Activated naive CD4-positive, alpha-beta T cell treated with anti-CD3 and anti-CD28 coated beads for 36 hours (primary cell): ENCODE measurements at places on chromosomes 13 and 19.

DNA sequence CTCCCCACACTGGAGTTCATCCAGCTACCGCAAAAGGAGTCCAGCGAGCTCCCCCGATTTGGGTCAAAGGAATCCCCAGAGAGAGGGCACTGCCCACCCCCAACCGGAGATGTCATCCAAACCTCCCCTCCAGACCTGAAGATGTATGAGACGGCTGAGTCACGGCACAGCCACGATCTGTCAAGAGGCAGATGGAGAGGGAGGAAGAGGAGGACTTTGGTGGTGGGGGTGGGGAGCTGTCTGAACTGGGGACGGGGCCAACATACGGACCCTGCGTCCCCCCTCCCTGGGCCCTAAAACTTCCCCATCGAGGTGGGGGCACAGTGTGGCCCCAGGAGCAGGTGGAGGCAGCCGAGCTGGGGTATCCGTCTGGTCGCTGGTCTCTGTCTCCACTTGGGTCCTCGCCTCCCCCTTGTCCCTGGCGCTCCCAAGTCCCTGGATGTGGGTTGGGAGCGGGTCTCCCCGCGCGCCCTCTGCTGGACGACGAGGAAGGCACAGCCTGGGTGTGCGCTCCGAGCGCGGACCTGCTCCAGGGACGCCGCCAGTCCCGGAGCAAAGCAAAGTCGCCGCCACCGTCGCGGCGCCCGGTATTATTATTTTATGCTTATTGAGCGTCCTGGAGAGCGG is 3.8 kb downstream of the PDE4A start:
- peak; percentile 81 for DNase-seq

DNA sequence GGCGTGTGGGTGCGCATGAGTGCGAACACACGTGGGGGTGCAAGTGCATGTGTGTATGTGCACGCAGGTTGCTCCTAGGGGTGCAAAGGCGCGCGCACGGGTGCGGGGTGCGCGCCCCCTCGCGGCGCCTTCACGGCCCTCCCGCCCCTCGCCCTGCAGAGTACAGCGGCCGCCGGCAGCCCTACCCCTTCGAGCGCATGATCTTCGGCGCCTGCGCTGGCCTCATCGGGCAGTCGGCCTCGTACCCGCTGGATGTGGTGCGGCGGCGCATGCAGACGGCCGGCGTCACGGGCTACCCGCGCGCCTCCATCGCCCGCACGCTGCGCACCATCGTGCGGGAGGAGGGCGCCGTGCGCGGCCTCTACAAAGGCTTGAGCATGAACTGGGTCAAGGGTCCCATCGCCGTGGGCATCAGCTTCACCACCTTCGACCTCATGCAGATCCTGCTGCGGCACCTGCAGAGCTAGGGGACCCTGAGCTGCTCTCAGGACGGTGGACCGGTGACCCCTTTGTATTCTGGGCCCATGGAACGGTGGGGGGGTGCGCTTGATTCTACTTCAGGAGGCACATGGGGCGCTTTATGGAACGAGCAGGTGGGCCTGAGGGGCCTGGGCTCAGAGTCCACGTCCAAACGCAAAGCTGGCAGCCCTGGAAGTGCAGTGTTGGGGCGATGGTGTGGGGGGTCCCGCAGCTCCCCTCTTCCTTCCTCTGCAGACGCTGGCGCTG is 27.7 kb downstream of the TMEM161A start:
- DNase-seq, result peak; percentile 18

- DNase-seq, result no peak
Measured at GRCh38 chr19:12092956-12093355, 28.4 kb downstream of the ZNF844 start.

DNA sequence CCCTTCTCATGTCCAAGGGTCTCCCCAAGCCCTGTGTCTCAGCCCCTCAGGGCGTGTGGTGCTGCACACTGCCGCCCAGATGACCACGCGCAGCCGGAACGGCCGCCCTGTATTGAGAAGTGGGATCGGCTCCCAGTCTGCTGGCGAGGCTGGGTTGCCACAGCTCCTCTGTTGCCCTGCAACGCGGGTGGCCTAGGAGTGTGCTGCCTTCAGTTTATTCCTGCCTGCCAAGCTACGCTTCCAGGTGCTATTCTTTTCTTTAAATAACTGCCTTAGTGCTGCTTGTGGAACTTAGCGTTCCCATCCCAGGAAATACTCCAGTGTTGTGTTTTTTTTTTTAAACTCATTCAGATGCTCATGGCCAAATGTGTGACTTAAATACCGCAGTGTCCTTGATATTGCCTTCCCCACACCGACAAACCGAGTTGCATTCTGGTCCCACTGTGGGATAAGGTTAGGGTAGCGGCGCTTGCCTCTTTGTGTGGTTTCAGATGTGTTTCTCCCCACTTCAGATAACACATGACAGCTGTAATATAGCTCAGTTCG is 16.6 kb downstream of the ACTN4 start:
- DNase-seq, result no peak

DNA sequence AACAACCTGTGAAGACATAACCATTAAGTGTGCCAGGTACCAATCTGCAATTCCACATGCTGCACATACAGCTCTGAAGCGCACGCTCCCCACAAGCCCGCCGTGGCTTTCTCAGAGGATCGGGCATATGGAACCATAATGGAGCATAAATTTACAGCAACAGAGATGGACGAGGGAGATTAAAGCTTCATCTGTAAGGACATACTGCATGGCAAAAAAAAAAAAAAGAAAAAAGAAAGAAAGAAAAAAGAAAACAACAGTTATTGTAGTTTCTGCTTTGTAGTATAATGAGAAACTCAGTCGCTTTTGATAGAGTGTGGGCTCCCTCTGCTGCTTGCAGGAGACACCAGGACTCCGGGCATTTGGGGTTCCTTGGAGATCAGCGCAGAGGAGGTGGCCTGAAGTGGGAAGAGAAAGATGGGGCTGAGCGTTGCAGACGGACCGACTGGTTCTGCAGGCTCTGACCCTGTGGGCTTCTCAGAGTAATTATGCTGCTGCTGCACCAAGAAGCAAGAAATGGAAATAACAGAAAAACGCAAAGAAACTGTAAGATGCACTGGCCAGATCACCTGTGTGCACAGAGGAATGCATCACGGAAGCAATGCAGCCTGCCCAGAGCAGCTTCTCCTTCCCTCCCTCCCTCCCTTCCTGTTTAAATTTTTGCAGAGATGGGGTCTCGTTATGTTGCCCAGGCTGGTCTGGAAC is 10.8 kb upstream of the PDCD5 start:
- peak; percentile 76 for DNase-seq

- no peak for DNase-seq
Measured at GRCh38 chr19:5228490-5228889, 112.1 kb downstream of the PTPRS start.

DNA sequence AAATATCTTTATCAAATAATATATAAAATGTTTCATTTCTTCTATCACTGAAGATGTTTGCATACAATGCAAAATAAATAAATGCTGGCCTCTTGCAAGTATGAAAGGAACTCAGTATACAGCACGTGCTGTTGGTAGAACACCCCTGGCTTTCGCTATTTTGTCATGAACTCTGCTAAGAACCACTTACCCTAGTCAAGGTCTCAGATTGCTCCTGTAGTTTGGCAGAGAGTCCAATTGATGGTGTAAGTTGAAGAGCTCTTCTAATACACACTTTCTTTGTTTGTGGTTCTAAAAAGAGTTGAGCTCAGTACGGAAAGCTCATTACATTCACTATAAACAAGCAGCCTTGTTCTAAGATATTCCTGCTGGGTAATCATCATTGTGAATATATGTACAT is 1258.9 kb downstream of the EFNB2 start:
- no peak for DNase-seq

GRCh38 chr13:31521435-31521834 is 217.9 kb upstream of the RXFP2 start:
- no peak for DNase-seq

- no peak for DNase-seq
Measured at GRCh38 chr19:54201172-54201701, 579 bp downstream of the RPS9 start.

- no peak for DNase-seq
Measured at GRCh38 chr13:23656637-23657371, 86.6 kb downstream of the TNFRSF19 start.

- peak; percentile 79 for DNase-seq
Measured at GRCh38 chr19:4267101-4267900, 11.8 kb upstream of the SHD start.

DNA sequence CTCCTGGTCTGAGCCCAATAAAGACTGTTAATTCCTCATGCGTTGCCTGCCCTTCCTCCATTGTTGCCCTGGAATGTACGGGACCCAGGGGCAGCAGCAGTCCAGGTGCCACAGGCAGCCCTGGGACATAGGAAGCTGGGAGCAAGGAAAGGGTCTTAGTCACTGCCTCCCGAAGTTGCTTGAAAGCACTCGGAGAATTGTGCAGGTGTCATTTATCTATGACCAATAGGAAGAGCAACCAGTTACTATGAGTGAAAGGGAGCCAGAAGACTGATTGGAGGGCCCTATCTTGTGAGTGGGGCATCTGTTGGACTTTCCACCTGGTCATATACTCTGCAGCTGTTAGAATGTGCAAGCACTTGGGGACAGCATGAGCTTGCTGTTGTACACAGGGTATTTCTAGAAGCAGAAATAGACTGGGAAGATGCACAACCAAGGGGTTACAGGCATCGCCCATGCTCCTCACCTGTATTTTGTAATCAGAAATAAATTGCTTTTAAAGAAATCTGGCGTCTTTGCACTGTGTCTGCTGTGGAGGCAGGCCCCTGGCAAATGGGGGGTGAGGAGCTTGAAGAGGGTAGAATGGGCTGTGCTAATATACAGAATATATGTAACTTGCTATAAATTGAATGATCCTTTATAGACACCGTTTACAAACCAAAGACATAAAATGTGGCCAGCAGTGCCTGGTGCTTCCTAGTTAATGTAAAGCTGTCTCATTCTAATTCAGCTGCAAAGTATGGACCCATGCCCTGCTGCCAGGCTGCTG is 4.2 kb upstream of the RPS11 start:
- DNase-seq, result no peak

GRCh38 chr13:110471833-110472162 is 89.7 kb downstream of the RAB20 start:
- DNase-seq, result no peak

- DNase-seq, result no peak
Measured at GRCh38 chr19:28217022-28217421, 995.9 kb downstream of the UQCRFS1 start.

- DNase-seq, result peak; percentile 53
Measured at GRCh38 chr13:35157143-35157755, 215.2 kb downstream of the NBEA start.

DNA sequence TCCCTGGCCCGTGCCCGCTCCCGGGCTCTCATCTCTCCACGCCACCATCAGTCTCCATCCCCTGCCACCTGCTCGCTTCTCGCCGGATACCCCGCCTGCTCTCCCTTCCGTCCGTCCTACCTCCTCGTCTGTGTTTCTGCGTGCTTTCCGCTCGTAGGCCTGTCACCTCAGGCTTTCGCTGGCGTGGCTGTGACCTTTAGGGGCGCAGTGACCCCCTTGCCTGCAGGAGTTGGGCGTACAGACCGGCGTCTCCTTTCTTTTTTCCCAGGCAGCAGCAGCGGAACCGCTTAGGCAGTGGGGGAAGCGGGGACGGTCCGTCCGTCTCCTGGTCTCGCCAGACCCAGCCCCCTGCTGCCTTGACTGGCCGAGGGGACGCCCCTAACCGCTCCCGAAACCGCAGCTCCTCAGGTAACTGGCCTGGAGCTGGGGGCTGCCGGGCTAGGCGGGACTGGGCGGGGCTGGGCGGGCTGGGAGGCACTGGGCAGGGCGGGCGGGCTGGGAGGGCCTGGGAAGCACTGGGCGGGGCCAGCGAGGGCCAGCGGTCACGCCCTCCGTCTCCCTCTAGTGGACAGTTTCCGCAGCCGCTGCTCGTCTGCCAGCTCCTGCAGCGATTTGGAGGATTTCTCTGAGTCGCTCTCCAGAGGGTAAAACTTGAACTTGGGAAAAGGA is 6.3 kb downstream of the PGLYRP1 start:
- peak; percentile 86 for DNase-seq

- DNase-seq, result peak; percentile 92
Measured at GRCh38 chr13:50125554-50126262, 110.5 kb downstream of the KCNRG start.

DNA sequence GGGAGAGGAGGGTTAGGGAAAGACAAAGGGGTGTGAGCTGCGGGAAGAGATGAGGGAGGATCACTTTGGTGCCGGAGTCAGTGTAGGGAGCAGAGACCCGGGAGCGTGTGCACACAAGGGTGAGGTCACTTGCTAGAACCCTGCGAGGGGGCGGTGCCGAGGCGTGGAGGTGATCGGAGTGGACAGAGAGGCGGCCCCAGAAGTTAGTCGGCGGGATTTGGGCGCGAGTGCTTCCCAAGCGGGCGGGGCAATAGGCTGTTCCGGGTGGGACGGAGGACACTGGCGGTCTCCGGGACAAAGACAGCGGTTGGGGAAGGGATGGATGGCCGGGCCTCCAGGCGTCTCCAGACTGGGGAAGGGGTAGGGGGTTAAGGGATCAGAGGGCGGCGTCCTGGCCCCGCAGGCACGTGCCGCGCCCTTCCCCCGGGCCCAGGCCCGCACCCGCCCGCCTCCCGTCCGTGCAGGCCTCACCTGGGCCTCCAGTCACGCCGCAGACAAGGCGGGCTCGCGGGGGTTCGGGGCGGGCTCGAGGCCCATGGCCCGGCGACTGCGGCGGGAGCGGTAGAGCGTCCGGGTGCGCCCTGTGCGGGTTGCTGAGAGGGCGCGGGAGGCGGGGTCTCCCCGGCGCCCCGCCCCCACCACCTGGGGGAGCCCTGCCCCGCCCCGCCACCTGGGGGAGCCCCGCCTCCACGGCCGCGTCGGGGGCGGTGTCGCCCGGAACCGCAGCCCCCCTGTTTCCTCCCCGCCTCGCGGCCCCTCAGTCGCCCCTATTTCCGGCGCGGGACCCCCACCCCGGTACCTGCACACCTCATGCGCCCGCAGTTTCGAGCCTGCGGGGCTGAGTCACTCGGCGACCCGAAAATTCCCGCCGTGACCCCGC is at the start of gene LPAR2:
LPAR2 (minus strand) TSS at position 600 of the 880 bp plus-strand sequence. CDS start 945 bp downstream, outside the sequence.
- DNase-seq, result peak; percentile 65

- peak; percentile 37 for DNase-seq
Measured at GRCh38 chr19:40365613-40366401, 17.3 kb downstream of the PLD3 start.

- DNase-seq, result no peak
Measured at GRCh38 chr19:27657271-27658051, 1555.5 kb downstream of the UQCRFS1 start.

DNA sequence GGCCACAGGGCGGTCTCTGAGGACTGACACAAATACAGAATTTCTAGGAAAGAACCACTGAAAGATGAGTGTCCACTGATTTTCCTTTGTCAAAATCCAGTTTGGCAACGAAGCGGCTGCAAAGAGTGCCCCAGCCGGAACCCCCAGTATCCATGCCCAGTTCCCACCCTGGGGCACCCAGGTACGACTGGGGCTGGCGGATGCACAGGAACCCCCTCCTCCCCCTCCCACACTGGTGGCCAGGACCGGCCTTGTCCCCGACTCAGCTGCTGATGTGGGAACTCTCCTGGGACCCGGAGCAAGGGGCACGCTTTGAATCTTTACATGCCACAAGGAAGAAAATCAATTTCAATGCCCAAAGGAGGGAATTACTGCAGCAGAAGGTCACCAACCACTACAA is 220.8 kb upstream of the ZNF507 start:
- DNase-seq, result no peak

GRCh38 chr19:17503240-17503639 is 8.2 kb upstream of the PGLS start:
- DNase-seq, result no peak

- DNase-seq, result no peak
Measured at GRCh38 chr13:54945973-54946372, 1917.4 kb downstream of the OLFM4 start.
